Activated T-helper 2 cell treated with anti-CD3 and anti-CD28 coated beads, Interferon-gamma antibody, Interleukin-2, Interleukin-4, amounts not matched to agents 10 μg/mL and 5 μg/mL and 100 μg/mL, durations not matched to agents 14 hours and 24 hours and 36 hours (primary cell): ENCODE measurements at places on chromosomes 12 and 14.

DNA sequence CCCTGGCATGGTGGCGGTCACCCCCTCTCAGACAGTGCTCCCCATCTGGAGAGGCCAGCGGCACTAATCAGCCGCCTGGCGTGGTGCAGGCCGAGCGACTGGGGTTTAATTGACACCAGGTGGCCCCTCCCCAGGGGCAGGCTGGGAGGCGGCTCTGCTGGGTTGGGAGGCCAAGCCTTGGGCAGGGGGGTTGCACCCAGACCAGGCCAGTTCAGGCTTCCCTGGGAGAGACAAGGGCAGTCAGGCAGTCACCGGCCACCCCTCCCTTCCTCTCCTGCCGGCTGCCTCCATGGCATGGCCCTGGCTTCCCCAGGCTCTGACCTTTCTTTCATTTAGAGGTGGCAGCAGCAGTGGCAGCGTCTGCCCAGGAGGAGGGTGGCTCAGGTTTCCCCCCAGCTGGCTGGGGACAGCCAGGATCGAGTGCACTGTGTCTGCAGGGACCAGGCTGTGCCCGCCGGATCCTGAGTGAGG lies 78.1 kb upstream of the NOS1 start:
- DNase-seq = no peak

DNA sequence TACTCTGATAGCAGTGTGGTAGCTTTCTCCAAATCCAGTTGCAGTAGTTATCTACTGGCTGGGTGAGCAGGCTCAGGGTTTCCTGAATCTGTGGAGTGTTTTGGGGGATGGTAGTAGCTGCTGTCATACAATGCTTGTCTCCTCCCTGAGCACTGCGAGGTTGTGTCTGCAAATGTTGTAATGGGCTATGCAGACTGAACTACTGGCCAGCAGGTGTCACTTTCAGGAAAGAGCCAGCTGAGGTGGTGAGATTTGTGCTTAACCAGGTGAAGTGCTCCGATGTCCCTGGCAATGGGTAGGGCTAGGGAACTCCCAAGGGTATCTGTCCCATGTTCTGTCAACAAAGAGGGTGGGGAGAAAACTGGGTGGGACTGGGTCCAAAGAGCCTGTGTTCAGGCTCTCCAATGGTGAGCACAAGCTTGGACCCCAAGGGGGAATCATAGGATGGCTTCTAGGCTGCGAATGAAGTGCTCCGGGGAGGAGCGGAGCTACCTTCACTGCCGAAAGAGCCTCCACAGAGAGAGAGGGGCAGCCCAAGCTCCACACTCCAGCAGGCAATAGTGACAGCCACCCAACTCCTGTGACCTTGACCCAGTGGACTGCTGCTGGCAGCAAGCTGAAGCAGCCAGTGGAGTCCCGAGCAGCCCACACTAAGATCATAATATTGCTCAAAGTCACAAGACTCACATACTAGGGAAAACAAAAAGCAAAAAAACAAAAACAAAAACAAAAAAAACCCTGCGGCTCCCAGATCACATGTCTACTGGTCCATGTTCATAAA lies 1324.0 kb upstream of the USP15 start:
- no peak for DNase-seq

GRCh38 chr14:64554556-64554955 lies 4.8 kb downstream of the PPP1R36 start:
- DNase-seq = no peak

DNA sequence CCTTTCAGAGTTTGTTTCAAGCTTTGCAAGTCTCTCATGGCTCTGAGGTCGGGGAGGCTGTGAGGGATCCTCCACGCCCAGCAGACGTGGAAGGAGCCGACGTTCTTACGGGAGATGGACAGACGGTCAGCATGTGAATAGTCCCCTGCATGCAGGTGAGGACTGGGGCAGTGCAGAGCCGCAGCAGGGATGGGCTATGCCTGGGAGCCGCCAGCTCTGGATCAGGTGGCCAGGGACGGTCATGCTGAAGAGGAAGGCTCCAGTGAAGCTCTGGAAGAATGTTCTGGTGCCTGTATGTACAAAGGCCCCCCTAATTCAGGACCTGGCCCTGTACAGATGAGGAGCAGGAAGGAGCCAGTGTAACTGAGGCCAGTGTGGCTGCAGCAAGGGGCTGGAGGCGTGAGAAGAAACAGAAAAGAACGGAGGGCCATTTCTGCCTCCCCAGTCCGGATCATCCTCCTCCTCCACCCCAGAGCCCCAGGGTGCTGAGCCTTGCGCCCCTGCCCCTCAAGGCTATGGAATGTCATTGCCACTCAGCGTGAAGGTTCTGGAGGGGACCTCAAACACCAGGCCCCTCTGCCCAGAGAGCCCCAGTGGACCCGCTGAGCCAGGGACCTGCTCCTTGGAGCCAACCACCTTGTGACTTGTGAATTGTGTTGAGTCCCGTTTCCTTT lies 96.8 kb upstream of the DIO3 start:
- DNase-seq = no peak

- DNase-seq = no peak
These were observed 40.4 kb upstream of the GTF2A1 start for GRCh38 chr14:81261176-81261575.

DNA sequence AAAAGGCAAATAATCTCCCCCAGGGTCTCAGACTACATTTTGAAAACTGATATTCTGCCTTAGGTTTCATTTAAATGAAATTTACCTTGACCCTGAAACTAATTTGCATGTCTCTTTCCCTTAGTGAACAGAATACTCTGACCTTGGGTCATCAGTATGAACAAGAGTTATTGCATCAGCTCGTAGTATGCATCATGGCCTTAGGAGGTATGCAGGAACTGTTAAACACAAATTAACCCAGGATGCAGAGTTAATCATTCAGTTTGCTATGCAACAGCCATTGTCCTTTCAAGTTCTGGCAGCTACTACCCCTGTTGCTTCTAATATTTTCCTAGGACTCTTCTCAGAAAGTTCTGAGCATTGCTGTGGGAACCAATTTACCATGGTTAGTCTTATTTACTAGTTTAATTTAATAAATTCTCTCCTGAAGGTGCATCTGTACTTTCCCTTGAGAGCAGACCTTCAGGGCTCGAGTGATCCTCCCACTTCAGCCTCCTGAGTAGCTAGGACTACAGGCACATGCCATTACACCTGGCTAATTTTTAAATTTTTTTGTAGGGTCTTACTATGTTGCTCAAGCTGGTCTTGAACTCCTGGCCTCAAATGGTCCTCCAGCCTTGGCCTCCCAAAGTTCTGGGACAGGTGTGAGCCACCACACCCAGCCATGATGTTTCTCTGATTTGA lies 126.7 kb downstream of the TTC6 start:
- DNase-seq = no peak
